Suppressor macrophage treated with lipopolysaccharide for 4 hours (primary cell): ENCODE measurements at places on chromosomes 6 and 20.
A peak's percentile ranks its signal among the peaks of the same experiment; 100 is the strongest.

DNA sequence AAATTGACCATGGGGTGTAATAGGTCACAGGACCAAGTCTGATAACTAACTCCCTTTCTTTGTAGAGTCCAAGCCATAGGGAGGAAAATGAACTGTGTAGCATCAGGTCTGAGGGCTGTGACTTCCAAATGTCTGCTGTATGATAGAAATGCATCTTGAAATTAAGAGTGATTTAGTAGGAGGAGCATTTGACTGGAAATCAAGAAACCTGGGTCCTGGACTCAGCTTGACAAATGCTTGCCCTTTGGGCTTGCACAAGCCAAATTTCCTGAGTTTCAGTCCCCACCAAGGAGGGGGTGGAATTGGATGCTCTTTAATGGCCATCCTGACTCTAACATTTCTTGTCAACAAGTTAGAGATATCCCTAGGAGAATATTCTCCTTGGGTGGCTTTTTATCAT lies 187.0 kb downstream of the PDE7B start:
- no peak for DNase-seq

DNA sequence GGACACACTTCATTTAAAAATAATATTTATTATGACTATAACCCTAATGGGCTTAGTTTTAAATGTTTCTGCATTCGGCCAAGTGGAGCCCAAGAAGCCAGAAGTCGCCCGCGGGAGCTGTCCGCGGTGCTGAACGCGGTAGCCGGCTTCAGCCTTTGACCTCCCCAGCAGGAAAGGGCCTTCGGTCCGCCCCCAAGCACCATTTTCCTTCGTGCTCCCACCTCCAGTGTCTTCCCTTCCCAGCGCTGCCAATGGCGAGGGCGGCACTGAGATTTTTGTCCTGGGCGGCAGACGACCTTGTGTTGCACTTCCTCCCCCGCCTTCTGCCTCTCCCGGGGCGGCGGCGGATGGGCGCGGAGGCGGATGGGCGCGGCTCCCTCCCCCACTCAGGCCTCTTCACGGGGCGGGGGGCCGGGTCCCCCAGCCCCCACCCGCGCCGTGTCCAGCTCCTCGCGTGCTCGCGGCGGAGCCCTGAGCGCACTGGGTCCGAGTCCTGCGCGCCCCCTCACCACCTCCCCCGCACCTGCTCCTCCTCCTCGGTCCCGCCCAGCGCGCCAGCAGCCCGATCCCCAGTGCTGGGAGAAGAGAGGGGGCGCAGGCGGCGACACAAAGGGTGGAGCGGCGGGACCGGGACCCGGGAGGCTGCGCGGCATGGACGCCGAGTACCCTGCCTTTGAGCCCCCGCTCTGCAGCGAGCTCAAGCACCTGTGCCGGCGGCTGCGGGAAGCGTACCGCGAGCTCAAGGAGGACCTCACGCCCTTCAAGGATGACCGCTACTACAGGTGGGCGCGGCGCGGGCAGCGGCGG lies 23.6 kb upstream of the TMEM181 start:
- peak; percentile 85 for DNase-seq

- no peak for DNase-seq
Observed at GRCh38 chr6:12760911-12761310, 44.3 kb downstream of the PHACTR1 start.

- no peak for DNase-seq
Observed at GRCh38 chr6:147949981-147950622, 392.5 kb upstream of the SASH1 start.

- peak; percentile 57 for DNase-seq
Observed at GRCh38 chr6:13538084-13538483, 36.3 kb upstream of the SIRT5 start.

GRCh38 chr20:24149175-24149574 lies 160.6 kb upstream of the GGTLC1 start:
- no peak for DNase-seq

- peak; percentile 4 for DNase-seq
Observed at GRCh38 chr20:13610184-13610583, 28.5 kb downstream of the TASP1 start.

- no peak for DNase-seq
Observed at GRCh38 chr6:79614326-79615305, 16.5 kb upstream of the SH3BGRL2 start.
